ENCODE measurements at places on chromosomes 7 and 10.

DNA sequence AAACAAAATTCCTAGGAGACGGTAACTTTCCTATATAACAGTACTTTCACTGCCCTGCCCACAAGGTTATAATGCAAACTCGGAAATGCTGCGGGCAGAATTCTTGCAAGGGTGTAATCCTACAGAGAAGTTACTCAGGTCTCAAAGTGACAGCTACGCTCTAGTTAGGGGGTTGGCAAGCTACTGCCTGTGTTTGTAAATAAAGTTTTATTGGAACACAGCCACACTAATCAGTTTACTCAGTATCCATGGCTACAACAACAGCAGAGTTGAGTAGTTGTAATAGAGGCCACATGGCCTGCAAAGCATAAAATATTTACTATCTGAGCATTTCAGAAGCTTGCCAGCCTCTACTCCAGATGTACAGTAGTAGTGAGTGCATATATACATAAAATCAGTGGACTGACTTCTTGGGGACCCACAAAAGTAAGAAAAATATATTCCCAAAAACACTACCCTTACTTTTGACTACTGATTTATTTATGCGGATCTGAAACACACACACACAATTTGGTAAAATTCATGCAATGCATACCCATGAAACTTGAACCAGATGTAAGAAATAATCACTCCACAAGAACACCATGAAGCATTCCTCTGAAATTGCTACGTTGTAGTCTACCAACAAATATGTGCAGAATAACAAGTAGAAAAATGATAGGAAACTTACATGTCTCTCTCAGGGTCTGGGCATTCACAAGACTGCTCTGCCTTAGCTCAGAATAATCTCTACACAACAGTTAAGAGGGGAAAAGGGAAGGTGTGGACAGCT, 53.0 kb downstream of the SMURF1 start:
- no peak for DNase-seq

DNA sequence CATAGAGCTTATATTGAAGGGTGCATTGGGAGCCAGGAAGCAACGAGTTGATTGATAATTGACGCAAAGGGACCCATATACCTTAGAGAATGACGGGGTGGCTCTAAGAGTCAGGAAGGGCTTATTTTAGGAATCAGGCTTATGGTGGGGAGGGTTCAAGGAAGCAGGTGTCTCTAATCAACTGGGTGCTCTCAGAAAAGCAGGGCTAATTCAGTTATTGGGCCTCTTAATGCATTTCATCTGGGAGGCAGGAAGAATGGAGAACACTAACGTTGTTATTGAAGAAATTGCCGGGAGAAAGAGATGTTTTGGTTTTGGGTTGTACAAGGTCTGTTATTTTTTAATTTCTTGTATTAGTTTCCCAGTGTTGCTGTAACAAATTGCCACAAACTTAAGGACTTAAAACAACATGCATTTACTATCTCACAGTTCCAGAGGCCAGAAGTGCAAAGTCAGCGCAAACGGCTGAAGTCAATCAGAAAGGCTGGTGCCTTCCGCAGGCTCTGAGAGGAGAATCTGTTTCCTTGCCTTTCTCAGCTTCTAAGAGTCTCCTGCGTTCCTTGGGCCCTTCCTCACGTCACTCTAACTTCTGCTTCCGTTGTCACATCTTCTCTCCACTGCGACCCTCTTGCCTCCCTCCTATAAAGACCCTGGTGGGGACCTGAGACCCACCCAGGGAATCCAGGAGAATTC, 328.4 kb upstream of the C7orf33 start:
- no peak for DNase-seq

DNA sequence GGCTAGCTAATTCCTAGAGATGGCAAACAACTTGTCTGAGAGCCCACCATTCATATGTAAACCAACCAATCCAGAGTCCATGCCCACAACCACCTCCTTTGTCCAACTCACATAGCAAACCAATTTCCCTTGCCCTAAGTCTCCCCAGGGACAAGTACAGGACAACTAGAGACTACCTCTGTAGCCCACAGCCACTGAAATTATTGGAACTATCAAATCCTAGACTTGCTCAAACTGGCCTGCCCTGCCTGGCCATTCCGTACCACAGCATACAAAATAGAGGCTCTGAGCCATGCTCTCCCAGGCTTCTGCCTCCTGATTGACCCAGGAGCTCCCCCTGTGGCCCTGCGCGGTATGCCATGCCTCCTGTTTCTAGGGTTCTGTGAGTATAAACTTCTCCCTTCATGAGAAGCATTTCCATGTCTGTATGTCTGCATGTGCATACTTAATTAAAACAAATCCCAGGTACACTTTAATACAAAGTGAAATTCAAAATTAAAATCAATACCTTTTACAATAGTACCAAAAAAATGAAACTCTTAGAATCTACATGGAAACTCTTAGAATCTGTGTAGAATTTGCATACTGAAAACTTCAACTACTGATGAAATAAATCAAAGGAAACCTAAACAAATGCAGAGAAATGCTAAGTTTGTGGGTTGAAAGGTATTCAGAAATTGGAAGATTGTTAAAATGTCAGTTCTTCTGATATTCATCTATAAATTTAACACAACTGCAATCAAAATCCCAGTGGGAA, 4.0 kb upstream of the HECW1 start:
- peak; percentile 65 for DNase-seq

DNA sequence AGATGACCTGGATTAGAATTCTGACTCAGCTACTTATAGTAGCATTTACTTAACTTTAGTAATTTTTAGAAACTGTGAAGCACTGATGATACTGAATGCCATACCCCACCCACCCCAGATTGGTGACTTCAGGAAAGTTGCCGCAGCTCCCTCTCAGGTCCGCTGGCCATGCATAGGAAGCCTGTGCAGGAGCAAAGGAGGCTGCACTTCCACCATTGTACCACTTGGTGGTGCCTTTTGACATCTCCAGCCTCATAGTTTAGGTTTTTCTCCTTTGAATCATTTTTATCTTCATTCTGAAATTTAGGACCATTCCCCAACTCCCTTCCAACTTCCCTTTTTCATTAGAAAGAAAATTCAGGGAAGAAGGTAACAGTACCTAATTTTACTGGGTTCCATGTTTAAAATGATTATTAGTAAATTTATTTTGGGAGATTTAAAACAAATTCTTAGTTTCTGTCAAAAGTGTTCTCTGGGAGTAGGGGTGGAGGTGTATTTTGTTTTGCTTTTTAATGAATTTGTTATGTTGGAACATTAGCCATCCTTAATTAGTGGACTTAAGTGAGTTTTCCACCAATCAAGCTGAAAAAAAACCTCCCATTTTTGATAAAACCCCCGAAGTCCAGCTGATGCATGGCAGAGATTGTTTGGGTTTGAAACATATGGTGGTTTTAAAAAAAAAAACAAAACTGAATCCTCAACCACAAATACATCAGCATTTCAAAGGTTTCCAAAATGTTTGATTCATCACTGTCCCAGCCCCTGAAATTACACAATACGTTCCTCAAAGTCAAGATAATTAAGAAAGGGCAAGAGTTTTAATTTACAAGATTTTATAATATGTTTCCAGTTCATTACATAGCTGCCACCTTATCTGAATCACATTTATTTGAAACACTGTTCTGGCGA, 109.6 kb downstream of the WNT2 start:
- peak; percentile 35 for DNase-seq

- no peak for DNase-seq
These were observed 403.6 kb downstream of the NRG3 start for GRCh38 chr10:82278401-82279182.

DNA sequence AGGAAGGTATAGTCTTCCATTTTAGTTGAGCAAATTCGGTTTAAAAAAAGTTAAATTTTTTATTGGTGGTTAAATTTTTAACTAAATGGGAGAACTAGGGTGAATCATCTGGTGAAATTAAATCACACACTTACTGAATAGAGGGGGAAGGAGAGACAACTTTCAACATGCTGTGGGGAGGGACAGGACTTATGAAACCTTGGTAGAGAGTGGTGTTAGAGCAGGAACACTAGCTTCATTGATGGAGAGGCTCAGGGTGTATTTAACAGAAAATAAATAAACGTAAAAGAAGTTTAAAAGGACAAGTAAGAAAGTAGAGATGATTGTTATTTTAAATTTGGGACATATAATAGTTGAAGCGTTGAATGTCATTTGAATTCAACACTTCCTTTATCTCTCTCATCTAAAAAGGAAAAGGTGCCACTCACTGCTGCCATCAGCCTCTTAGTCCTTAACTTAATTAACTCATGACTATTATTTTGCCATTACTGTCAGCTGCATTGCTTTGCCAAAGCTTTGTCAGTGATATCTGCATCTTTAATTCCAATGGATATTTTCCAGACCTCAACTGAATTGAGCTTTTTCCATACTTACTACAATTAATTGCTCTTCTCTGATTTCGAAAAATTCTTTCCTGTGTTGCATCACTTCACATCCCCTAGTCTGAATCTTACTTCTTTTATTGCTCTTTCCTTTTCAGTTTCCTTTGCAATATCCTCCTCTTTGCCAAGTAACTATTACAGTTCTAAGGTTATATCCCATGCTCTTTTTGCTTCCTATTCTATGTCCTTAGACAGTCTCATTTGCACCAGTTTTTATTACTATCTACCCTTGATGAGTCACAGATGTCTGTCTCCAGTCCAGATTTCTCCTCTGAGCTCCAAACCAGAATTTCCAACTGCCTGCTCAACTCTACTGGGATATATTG, 71.7 kb downstream of the GNAT3 start:
- no peak for DNase-seq

- no peak for DNase-seq
These were observed 63.4 kb downstream of the DIP2C start for GRCh38 chr10:625751-626711.

- no peak for DNase-seq
These were observed 45.4 kb downstream of the PAX2 start for GRCh38 chr10:100790761-100791208.

DNA sequence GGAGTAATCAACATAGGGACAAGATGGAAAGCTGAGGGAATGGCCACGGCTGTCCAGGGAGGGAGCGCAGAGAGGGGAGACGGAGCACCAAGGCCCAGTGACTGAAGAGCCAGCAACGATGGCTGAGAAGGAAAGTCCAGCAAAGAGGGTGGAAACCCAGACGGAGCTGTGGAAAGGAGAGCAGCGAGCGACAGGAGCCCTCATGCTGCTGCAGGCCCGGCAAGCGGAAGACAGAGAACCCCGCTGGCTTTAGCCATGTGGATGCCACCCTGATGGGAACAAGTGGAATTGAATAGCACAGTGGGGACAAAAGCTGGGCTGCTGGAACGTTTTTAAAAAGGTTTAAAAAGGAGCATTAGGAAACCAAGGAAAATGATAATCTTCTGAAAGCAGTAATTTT, 82.9 kb upstream of the DDC start:
- no peak for DNase-seq

- DNase-seq: no peak
These were observed 539 bp upstream of the FAM241B start for GRCh38 chr10:69629519-69629896.

- no peak for DNase-seq
These were observed 46.1 kb upstream of the PPP2R2D start for GRCh38 chr10:131854579-131855335.

DNA sequence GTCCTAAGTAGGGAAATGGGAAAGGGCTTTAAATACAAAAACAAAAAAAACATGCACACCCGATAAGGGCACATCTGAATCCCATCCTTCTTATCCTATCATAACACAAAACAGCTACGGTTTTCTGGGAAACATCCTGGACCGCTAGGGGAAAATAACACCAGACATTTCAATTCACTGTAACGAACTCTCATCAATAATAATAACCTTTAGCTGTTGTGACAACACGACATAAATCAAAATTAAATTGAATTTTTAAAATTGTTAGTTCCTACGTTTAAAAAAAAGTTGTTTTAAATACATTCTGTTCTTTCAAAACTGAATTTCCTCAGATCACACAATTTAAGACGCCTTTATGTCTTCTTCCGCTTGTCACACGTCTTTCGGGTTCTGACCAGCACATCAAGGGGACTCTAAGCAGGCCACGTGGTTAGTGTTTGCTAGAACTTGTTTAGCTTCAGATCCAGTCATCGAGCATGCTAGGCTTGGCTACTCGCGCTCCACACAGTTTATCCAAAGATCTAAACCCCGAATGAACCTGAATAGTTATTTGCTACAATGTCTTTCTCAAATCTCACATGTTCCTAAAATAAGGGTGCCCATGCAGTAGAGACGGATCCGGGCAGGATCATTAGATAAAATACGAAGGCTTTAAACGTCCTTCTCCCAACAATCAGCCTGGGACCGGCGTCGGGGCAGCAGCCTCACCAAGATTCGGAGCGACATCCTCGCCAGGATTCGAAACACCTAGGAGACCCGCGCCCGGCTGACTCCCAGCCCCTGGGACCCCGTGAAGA, 839 bp downstream of the IKZF5 start:
- peak; percentile 42 for DNase-seq

GRCh38 chr10:48648172-48648942, 36.3 kb upstream of the WDFY4 start:
- DNase-seq: no peak

DNA sequence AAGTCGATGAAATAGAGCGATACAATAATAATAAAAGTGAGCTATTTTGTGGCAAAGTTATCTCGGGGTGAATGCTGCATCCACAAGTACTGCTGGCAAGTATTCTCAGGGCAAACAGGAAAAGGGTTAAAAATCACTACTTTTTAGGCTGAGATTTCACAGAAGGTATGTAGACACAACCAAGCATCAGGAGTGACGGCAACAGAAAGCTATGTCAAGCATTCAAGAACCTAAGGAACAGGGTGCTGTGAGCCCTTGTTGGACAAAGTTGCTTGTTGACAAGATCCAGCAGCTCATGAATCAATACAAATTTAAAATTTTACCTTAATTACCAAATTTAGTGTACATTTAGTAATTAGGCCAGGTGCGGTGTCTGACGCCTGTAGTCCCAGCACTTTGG, 41.2 kb upstream of the C1QL3 start:
- DNase-seq: no peak

DNA sequence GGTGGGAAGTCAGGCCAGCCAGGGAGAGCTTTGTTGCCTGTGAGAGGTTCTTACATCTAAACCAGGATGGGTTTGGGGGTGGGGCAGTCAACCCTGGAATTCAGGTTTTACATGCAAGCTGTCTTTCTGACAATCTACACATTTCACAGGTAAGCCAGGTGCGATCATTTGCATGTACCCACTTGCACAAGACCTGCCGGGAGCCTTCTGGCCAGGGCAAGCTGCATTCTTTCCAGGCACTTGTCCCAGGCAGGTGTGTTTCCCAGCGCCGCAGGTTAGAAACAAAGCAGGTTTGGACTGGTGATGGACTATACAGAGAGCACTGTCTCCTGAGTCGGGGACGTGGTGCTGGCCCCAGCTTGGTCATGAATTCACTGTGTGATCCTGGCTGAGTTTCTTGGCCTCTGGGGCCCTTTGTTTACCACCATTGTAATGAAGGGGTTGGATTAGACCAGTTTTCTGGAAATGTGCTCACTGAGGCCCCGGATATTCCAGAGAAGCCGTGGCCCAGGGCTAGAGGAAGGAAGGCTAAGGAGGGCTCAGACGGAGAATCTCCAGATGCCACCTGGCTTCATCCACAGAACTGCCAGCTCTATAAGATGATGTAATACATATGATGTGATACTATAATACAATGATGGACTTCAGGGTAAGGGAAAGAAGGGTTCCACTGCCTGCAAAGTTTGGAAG, 205.2 kb upstream of the SVIL start:
- DNase-seq: no peak

GRCh38 chr7:4099651-4100050, 582.4 kb upstream of the FOXK1 start:
- DNase-seq: no peak

- DNase-seq: peak; percentile 62
These were observed 249.6 kb downstream of the ELFN1 start for GRCh38 chr7:1919539-1920265.

Measured in HuH-7.5 (cell line).